ENCODE measurements at places on chromosomes 12 and 14.

DNA sequence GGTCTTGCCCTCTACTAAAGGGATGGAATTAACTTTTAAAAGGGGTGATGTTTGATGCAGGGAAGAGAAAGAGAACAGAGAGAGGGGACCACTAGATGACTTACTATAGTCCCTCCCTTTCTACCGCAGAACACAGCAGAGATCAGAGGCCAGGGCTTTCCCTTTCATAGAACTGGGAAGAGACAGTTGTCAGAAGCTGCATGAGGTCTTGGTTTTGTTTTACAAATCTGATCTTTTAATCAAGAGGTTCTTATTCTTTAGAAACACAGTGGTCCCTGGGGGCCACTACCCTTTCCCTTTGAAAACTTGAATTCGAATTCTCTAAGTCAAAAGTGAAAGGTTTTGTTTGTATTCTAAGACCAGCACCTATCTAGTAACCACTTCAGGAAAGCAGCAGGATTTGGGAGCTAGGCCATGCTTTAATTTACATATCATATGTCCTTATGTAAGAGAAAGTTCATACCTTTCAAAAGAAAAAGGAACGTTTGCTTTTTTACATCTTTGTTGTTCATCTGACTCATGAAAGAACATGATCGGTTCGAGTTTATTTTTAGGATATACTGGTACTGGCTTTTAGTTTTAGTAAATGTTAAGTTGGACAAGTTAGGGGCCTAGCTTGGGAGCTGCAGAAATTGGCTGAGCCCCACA, 6.3 kb downstream of the FBXL14 start:
- DNase-seq, result no peak

GRCh38 chr12:10388624-10389413, 1.0 kb downstream of the KLRK1 start:
- DNase-seq, result no peak

- DNase-seq, result no peak
Observed at GRCh38 chr12:74321381-74321780, 216.3 kb upstream of the ATXN7L3B start.

DNA sequence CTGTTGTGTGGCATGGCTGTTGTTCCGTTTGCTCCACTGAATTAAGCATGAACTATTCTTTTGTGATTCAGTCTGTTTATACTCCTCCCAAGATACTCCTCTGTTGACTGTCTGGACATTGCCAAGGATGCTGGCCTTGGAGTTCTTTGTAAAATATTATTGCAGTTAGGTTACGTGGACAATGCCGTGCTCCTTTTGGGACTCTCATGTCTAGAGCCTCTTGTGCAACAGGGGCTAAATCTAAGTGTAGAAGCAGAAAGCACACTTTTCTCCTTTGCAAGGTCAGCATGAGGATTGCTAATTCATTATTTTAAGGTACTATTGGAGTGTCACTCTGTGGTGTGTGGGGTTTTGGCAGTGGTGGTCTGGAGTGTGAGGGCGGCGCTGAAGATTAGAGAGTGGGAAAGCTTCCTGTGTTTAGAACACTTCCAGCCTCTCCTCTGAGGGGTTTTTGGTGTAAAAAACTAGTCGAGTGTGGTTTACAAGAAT, 125.4 kb downstream of the SAMD4A start:
- DNase-seq, result no peak

GRCh38 chr12:48351022-48351708, 446 bp upstream of the ZNF641 start:
- peak; percentile 66 for DNase-seq

DNA sequence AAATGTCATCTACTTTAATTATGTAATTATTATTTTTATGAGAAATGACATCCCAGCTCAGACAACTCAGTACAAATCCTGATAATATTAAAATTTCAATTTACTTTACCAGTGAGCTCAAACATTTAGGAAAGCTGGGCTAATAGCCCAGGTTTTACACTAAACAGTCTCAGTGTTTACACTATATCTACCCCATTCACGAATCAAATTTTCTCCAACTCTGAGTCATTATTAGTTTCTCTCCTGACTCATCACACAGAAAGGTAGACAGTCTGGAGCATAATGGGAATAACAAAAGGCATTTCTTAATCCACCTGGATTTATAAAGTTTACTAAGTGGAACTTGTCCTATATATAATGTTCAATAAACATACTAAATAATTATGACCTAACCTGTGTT, 5.7 kb downstream of the PAWR start:
- peak; percentile 66 for DNase-seq
